ENCODE measurements at places on chromosomes 4 and X.
A peak's percentile ranks its signal among the peaks of the same experiment; 100 is the strongest.

DNA sequence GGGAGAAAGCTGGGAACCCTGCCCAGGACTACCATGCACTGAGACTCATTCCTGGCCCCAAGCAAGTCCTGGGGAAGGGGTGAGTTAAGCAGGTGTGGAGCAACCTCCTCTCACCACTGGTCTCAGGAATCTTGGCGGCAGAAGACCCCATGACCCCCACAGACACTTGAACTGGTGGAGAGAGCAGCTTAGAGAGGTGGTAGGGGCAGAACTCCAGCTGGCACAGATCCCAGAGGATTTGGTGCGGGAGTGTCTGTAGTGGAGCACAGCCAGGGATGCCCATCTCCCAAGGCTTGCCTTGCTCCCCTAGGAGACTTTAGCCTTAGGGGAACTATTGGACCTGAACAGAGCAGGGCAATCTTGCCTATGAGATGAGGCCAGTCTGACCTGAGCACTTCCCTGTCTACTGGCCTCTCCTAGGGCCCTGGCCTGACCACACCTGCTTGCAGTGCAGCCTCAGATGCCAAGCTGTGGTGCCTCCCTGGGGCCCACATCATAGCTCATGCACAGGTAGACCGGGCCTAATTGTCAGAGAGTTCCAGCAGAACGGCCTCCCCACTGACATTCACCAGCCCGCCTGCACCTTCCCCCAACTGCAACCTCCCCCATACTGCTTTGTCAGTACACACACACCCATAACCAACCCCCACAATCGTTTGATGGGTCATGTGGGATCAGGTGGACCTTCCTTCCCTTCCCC is 78.0 kb downstream of the NAA11 start:
- DNase-seq, result no peak

DNA sequence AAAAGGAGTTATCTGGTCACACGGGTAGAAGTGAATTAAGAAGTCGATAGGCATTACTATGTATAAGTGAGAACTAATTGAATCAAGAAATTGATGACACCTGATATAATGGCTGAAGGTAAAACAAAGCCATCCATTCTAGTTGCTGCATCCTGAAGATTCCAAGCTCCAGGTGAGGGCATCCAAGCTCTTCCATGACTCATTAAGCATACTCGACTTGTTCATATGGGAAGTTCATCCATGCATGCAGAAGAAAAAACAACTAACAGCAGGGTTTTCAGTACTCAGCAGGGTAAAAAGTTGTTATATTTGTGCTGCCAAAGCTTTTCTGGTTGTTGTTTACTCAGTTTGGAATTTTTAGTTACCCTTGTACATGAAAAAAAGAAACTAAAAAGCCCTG is 508.0 kb upstream of the CXorf51A start:
- DNase-seq, result no peak

DNA sequence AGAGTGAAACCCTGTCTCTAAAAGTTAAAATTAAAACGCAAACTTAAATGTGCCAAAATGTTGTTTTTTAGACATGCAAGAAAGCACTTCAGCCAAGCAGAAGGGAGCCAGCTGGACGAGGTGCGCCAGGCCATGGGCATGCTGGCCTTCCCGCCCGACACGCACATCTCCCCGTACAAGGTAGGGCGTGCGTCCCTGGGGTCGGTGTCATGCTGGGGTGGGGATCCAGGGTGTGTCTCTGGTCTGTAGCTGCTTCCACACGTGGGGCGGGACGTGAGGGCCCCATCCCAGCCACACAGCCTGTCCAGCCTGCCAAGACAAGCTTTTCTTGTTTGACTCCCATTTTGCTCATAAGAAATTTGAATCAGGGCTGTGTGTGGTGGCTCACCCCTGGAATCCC is 14.3 kb upstream of the UVSSA start:
- no peak for DNase-seq

GRCh38 chrX:1741816-1742394 is 127.0 kb downstream of the ASMT start:
- peak; percentile 8 for DNase-seq

DNA sequence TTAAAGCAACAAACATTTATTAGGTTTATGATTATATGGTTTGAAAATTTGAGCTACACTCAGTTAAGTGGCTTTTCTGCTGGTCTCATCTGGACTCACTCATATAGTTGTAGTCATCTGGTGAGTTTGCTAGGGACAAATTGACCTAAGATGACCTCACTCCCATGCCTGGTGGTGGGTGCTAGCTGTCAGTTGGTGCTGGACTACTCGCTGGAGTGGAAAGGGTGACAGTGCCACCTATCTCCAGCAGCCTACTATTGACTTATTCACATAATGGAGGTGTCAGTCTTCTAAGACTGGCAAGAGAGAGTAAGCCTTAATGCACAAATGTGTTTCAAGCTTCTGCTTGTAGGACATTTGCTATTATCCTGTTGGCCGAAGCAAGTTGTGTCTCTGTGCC is 88.2 kb downstream of the TASL start:
- peak; percentile 7 for DNase-seq

DNA sequence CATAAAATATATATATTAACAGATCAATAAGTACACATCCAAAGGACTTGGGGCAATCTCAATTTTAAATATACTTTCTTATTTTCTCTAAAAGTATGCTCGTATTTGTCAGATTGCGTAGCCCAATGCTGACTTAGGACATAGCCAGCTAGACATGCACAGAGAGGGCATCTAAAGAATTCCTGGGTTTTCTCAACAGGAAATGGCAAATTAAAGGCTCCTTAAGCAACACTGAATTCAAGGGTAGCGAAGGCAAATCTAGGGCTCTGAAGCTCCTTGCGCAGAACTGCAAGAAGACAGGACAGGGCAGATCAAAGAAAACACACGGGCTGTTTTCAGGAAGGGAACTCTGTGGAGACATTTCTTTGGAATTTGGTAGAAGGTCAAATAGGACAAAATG is 94.6 kb upstream of the FTHL17 start:
- no peak for DNase-seq

- DNase-seq, result no peak
Measured at GRCh38 chrX:9677098-9677739, 88.4 kb downstream of the GPR143 start.

DNA sequence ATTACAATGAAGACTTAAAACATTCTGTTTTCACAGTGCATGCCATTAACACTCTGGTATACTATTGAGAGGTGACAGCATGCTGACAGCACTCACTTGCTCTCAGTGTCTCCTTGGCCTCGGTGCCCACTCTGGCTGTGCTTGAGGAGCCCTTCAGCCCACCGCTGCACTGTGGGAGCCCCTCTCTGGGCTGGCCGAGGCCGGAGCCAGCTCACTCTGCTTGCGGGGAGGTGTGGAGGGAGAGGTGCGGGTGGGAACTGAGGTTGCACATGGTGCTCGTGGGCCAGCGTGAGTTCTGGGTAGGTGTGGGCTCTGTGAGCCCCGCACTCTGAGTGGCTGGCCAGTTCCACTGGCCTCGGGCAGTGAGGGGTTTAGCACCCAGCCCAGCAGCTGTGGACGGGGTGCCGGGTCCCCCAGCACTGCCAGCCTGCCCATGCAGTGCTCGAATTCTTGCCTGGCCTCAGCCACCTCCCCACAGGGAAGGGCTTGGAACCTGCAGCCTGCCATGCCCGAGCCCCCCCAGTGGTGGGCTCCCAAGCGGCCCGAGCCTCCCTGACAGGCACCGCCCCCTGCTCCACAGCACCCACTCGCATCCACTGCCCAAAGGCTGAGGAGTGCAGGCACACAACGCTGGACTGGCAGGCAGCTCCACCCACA is 135.3 kb upstream of the AR start:
- DNase-seq, result no peak

- DNase-seq, result no peak
Measured at GRCh38 chr4:114017120-114017917, 37.9 kb upstream of the ARSJ start.

GRCh38 chr4:90495936-90496335 is 368.7 kb downstream of the CCSER1 start:
- no peak for DNase-seq

DNA sequence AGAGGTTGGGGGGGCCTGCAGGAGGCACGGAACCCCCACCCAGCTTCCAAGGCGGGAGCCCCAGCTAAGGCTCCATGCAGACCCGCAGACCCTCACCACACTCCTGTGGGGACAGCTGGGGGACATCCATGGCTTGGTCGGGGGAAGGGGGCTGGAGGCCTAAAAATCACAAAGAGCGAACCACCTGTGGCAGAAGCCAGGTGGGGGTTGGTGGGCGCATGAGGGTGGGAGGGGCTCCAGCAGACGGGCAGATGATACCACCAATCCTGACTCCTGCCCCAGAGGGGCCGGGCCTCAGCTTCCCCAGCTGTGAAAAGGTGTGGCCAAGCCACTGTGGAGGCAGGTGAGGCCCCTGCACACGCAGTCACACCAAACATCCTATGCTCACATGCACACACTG is 111.6 kb downstream of the FAM53A start:
- DNase-seq, result no peak

DNA sequence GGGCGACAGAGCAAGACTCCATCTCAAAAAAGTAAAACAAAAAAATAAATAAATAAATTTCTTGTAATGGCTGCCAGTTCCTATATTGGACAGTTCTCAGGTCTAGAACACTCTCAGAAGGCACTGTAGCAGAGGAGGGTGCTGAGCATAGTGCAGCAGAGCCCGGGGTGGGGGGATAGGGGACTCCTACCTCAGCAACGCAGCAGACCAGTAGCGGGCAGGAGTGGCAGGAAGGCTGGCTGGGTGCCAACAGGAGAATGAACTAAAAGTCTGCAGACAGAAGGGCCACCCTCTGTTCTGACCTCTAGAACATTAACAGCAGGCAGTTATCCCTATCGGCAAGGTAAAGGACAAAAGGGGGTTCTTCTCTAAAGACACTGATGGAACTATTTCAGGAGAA is 20.2 kb downstream of the PDK3 start:
- no peak for DNase-seq

- DNase-seq, result no peak
Measured at GRCh38 chr4:12458621-12459020, 1025.5 kb downstream of the RAB28 start.

DNA sequence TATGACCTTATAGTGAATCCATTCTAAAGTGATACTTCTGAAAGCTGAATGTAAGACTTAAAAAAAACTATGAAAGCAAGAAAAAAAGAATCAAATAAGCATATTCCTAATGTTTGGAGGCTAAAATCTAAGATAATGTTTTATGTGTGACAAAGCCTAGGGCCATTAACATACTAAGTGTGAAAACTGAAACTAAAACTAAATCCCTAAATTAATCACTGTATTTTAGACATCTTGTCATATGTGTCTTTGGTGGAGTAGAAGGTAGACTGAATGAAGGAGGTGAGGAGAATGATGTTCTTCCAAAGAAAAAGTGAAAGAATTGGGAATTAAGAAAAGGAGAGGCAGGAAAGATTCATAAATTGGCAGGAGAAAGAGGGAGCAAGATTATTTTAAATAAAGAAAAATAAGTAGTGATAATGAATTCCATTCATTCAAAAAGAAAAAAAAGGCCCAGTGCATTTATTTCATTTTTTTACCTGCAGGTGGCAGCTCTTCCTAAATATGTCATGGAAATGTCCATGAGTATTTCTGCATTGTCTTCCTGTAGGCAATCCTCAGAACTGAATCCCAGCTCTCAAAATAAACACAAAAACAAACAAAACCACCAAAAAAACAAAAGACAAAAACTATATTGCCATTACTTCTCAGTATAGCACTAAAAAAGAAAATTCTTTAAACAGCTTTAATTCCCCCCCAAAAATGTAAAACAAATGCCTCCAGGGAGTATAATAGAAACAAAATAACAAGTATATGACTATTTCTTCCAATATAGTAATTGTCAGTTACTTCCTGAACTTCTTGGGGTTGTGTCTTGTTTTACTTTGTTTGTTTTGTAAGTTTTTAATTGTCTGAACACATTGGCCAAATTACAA is 17.0 kb upstream of the AP1AR start:
- DNase-seq, result peak; percentile 35

- peak; percentile 34 for DNase-seq
Measured at GRCh38 chr4:77734928-77735327, 84.2 kb downstream of the CNOT6L start.

DNA sequence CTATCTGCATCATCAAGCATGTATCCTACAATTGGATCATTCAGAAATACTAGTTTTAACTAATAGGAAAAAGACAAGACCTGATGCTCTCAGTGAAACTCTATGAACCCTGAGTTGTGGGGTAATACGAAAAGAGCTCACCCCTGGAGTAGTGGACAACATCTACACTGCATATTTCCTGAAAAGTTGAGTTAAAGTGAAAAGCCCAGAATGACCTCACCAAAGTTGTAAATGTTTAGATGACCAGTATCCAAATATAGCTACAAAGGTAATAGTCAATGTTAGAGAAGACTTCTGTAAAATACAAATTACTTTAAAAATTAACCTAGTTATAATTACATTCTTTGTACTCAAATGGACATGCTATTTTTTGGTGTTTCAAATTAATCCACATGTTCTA is 52.8 kb upstream of the SRPX start:
- DNase-seq, result no peak

DNA sequence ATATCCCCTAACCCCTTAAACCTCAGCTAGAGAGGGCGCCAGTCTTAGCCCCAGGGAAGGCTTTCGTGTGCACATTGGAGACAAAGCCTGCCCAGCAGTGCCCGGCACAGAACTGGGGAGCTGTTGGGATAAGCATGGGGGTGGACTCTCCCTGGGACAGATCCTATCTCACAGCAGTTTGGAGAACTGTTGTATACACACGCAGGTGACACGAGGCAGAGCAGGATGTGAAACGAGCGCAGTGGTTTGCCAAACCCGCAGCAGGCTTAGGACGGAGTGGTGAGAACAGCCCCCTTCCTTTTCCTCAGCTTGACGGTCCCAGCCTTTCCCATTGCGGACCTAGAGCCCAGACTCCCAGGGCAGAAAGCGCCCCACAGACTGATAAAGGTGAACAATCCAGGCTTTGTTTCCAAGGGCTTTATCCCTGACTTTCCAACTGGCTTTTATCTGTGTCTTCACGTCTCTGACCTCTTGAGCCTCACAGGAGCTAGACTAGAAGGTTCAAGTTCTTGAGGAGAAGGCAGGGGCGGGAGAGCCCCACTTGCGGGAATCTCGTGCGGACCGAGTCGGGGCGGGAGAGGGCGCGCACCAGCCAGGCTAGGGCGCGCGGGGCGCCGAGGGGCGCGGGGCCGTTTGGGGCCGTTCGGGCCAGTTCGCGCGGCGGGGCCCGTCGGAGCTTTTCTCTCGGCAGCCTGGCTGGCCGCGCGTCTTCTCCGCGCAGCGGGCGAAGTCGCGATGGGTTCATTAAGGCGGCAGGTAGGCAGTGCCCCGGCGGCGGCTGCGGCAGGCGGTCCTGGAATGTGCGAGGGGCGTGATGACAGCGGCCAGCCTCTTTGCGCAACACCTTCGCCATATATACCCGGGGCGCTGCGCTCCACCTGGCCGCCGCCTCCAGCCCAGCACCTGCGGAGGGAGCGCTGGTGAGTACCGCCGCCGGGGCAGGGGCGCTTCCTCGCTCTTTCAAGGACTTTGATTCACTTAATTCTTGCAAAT is at the start of gene SLC34A2:
TSS of gene SLC34A2 (plus strand) at position 881 of the 993 bp plus-strand sequence. CDS start 6,650 bp downstream, outside the sequence.
- peak; percentile 78 for DNase-seq

DNA sequence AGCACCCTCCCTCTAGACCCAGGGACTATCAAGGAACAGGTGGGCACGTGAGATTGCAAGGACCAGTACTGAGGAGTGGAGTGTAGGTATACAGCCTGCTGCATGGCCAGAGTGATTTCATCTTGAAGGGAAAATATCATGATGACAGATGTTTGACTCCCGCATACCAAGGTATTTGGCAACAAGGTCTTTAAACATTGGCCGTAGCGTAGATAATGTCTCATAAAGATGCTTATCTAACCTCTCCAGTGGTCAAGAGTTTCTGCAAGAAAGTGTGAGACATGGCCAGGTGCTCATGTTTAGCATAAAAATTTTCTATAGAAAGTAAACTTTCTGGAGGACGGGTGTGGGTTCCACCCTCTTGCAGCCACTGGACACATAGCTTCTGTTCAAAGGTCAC is 18.7 kb upstream of the ZNF630 start:
- DNase-seq, result peak; percentile 69

- DNase-seq, result no peak
Measured at GRCh38 chr4:119020158-119020557, 115.5 kb upstream of the MYOZ2 start.
